ENCODE measurements at places on chromosomes 5 and 9. TPM values are rescaled to one million over a fixed set of nuclear protein-coding genes. Genes with fewer than 3 reads are reported as not detected.

The CCIN gene
- not detected for total RNA-seq

The IL5 gene
- total RNA-seq = not detected

DNA sequence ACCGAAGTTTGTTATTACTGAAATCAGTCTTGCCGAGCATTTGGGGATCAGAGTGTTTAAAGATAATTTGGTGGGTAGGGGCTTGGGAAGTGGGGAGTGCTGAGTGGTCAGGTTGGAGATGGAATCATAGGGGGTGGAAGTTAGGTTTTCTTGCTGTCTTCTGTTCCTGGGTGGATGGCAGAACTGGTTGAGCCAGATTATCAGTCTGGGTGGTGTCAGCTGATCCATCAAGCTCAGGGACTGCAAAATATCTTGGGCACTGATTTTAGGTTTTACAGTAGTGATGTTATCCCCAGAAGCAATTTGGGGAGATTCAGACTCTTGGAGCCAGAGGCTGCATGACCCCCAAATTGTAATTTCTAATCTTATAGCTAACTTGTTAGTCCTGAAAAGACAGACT, 5.4 kb upstream of the ANKRD31 start:
- peaks cover 2% of the 10 kb centered on the region for H3K27me3 ChIP-seq
- no peak overlapping the region for H3K27ac ChIP-seq
- H3K4me3 ChIP-seq = no peak overlapping the region
- no peak for DNase-seq

DNA sequence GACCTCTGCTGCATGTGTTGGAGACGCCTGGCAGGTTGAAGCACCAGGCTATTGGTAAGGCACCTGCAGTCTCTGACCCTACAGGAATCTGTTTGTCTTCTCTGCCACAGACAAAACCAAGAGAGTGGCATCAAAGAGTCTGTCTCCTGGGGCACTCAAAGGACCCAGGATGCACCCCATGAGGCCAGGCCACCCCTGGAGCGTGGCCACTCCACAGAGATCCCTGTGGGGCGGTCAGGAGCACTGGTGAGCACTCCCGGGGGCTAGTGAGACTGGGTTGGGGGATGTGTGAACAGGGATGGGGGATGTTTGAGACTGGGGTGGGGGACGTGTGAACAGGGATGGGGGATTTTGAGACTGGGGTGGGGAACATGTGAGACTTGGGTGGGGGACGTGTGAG, 240.3 kb downstream of the CACNA1B start:
- no peak overlapping the region for H3K4me3 ChIP-seq
- DNase-seq = no peak
- no peaks in the 10 kb centered on the region for H3K4me1 ChIP-seq
- no peak overlapping the region for H3K27ac ChIP-seq
- no peaks in the 10 kb centered on the region for H3K27me3 ChIP-seq

- H3K4me1 ChIP-seq = no peaks in the 10 kb centered on the region
- no peak overlapping the region for H3K4me3 ChIP-seq
- H3K27me3 ChIP-seq = no peaks in the 10 kb centered on the region
- no peak for DNase-seq
Observed at GRCh38 chr9:36301227-36301626, 43.0 kb upstream of the GNE start.

- H3K36me3 ChIP-seq = no peaks in the 10 kb centered on the region
- no peak overlapping the region for H3K4me3 ChIP-seq
- DNase-seq = no peak
- peaks cover 2% of the 10 kb centered on the region for H3K4me1 ChIP-seq
Observed at GRCh38 chr5:179301796-179302195, 43.5 kb downstream of the ADAMTS2 start.

GRCh38 chr9:31137176-31138160, 1247.0 kb upstream of the ACO1 start:
- H3K4me3 ChIP-seq = no peak overlapping the region
- no peak overlapping the region for H3K27ac ChIP-seq
- H3K4me1 ChIP-seq = no peaks in the 10 kb centered on the region
- DNase-seq = no peak
- no peaks in the 10 kb centered on the region for H3K27me3 ChIP-seq
- H3K36me3 ChIP-seq = no peaks in the 10 kb centered on the region

- DNase-seq = no peak
- H3K4me1 ChIP-seq = peaks cover 2% of the 10 kb centered on the region
- H3K27ac ChIP-seq = peak overlapping the region; percentile 75
- no peaks in the 10 kb centered on the region for H3K27me3 ChIP-seq
- H3K4me3 ChIP-seq = peak overlapping the region; percentile 47
Observed at GRCh38 chr5:88890070-88890781, 7.2 kb upstream of the MEF2C start.

GRCh38 chr5:109688970-109689739, 572 bp upstream of the MAN2A1 start:
- H3K36me3 ChIP-seq = no peaks in the 10 kb centered on the region
- no peaks in the 10 kb centered on the region for H3K27me3 ChIP-seq
- peak; percentile 86 for DNase-seq
- H3K4me3 ChIP-seq = peak overlapping the region; percentile 95
- H3K27ac ChIP-seq = peak overlapping the region; percentile 98
- peaks cover 16% of the 10 kb centered on the region for H3K4me1 ChIP-seq
